ENCODE measurements at places on chromosomes 3 and 15.

- no peak for DNase-seq
Observed at GRCh38 chr3:24722087-24722486, 227.4 kb upstream of the THRB start.

GRCh38 chr15:63860555-63860954 is 26.8 kb upstream of the HERC1 start:
- no peak for DNase-seq

DNA sequence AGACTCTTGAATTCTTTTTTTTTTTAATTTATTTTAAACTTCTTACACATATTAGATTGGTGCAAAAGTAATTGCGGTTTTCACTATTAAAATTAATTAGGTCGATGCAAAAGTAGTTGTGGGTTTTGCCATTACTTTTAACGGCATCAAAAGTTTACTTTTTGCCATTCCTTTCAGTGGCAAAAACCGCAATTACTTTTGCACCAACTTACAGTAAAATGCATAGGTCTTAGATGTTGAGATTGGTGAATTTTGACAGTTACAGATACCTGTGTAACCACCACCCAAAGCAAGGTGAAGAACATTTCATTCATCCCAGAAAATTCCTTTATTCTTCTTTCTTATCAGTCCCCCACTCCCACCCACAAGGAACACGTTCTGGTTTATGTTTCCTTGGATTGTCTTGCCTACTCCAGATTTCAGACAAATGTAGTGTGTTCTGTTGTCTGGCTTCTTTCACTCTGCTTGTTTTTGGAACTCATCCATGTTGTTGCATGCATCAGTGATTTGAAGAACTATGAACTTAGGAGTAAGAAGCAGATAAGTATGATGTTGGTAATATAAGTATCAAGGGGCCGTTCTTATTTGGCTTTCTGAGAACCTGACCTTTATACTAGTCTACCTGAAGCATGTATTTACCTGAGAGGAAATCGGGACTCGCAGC is 198.4 kb upstream of the UBE2E1 start:
- DNase-seq, result no peak

GRCh38 chr3:71258116-71258515 is 325.4 kb downstream of the FOXP1 start:
- DNase-seq, result no peak

DNA sequence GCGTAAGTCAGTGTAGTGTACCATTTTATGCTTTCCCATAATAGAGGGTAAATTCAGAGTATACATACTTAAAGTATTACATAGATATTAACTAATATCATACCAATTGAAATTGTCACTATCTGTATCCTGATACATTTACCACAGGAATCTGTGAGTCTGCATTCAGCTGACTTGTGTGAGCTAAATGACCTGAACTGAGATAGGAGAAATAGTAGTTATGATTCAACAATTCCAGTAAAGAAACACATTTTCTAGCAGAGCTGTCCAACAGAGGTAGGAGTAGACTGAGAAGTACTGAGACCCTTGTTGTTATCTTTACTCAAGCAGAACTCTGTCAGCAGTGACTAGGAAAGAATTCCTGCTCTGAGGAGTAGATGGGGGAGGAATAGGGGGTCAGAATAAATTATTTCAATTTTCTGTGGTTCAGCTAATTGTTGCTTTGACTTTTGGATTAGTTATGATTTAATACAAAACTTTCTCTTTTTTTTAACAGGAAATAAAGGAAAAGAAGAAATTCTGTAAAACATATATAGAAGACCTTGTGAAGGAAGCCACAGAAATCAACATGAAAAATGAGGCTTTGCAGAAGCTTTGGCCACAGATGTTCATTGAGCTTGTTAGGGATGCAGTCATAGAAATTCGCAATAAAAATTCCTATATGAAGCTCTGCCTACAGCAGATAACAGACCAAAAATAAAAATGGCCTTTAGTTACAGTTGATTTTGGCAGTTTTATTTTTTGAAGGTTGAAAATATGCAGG is 66.2 kb upstream of the THSD4 start:
- DNase-seq, result no peak

GRCh38 chr3:138509586-138509985 is 75.2 kb downstream of the ESYT3 start:
- DNase-seq, result no peak

GRCh38 chr3:112640276-112640929 is 540 bp downstream of the CCDC80 start:
- no peak for DNase-seq

GRCh38 chr3:127975153-127976029 is 60.4 kb downstream of the KBTBD12 start:
- DNase-seq, result no peak
